Epithelial cell of esophagus (primary cell): ENCODE measurements at places on chromosomes 7 and 10.

- peak; percentile 8 for DNase-seq
Observed at GRCh38 chr7:35508623-35509400, 186.1 kb downstream of the HERPUD2 start.

- DNase-seq: peak; percentile 19
Observed at GRCh38 chr7:17989546-17989945, 38.1 kb downstream of the PRPS1L1 start.

DNA sequence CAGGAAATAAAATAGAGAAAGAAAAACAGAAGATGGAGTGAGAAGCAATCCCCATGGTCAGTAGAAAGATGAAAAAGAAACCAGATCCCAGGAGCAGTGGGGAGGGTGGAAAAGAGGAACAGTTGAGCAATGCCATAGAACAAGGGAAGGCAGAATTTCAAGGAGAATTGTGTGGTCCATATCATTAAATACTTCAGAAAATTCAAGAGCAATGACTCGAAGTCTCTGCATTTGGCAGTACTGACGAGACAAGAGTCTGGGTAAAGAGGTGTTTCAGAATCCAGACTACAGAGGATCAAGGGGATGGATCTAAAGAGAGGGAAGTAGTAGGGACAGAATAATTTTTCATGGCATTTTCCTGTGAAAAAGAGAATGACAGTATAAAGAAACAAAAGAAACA lies 512.6 kb downstream of the PHTF2 start:
- no peak for DNase-seq

GRCh38 chr10:20454331-20454730 lies 442.8 kb downstream of the NEBL start:
- no peak for DNase-seq

- no peak for DNase-seq
Observed at GRCh38 chr7:81484261-81484660, 285.6 kb downstream of the HGF start.

- DNase-seq: no peak
Observed at GRCh38 chr10:29667191-29667590, 32.4 kb upstream of the SVIL start.

- peak; percentile 48 for DNase-seq
Observed at GRCh38 chr10:110851020-110851612, 20.6 kb upstream of the PDCD4 start.

DNA sequence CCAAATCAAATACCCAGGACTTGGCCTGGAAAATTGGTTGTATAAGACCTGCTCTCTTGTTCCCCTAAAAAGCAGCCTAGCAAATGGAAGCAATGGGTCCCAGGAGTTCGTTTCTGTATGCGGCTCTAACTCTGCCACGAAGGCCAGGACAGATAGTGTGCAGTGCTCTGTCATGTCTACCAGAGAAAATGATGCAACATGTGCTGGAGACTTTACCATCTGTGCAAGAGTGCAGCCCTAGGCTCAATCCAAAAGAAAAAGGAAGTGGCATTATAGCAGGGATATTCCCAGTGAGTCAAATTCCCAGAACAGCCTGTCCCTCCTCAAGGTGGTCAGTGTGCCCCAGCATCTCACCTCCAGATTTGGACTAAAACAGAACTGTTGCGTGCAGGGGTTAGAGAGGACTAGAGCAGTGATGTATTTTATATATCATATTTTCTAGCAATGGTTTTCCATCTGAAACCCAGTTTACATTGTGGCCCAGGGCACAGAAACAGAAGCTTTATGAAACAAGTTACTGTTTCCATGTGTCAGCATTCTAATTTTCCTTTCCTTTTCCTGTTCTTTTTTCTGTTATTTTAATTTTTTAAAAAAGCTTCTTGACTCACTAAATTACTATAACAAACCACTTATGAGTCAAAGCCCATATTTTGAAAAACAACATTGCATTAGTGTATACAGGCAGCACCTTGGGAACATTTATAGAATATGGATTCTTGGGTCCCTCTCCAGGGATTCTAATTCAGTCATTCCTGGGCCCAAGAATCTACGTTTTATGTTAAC lies 311.2 kb downstream of the RNLS start:
- DNase-seq: peak; percentile 55

DNA sequence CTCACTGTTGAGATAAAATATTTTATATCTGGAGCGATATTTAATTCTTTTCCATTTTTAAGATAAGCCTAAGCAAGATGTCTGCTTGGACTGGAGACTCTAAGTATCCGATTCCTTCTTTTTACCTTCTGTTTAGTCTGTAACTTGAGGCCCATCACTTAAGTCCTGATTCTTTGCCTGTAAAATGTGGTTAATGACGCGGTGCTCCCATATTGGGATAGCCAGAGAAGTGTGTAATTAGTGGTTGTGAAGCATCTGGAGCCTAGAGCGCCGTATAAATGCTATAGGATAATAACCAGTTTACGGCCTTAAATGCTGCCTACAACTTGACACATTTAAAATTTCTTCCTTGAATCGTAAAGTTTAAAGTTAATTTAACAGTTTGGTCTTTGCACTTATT lies 132.9 kb downstream of the CHN2 start:
- DNase-seq: no peak

DNA sequence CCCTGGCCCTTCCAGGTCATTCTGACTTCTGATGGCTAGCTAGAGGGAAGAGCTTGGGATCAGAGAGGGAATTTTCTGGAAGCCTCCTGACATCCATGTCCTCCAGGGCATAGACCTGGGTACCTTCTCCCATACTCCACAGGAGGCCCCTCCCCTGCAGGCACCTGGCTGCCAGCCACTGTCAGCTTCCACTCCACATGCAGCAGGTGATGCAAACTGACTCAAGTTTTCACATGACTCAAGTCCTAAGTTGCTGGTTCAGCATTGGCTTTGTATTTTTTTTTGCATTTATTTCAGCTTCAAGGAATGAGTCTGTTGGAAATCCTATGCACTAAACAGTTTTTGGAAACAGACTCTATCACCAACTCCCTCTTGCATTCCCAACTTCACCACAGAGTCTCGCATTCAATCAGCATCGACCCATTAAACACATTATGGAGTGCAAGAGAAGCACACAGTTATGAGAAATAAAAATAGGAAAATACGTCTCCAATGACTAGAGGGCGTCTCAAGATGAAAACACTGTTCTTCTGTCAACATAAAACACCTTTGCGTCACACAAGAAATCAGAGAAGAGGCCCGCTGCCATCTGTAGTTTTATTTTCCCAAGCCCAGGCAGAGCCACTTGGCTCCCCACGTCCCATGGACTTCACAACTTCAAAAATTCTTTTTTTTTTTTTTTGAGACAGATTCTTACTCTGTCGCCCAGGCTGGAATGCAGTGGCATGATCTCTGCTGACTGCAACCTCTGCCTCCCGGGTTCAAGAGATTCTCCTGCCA lies 362.6 kb upstream of the MGMT start:
- DNase-seq: peak; percentile 2

GRCh38 chr7:141389140-141389796 lies 161.9 kb upstream of the AGK start:
- DNase-seq: no peak

- DNase-seq: no peak
Observed at GRCh38 chr7:72182036-72182435, 230.1 kb downstream of the CALN1 start.
